ENCODE measurements at places on chromosomes 4 and X.
A peak's percentile ranks its signal among the peaks of the same experiment; 100 is the strongest.

GRCh38 chrX:132119283-132119682 lies 8.5 kb downstream of the FRMD7 start:
- DNase-seq = no peak

- DNase-seq = no peak
These were observed 224.2 kb downstream of the RCHY1 start for GRCh38 chr4:75289914-75290582.

GRCh38 chr4:7062816-7063215 lies 5.0 kb downstream of the GRPEL1 start:
- DNase-seq = no peak

DNA sequence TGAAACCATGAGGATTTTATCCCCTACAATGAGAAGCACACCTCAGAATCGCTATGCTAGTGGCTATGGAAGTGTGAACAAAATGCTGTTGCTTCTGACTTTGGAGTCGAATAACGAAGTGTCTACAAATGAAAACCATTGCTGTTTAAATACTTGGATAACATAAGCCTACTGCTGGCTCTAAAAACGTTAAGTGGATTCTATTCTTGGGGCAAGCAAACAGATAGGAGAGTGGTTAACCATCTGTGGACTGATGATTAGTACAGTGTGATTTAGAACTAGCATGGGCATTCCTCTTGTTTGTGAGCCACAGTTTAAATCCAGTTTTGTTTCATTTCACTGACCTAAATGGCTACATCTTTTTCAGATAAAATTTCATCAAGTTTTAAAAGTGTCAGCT lies 109.7 kb upstream of the PNPLA4 start:
- DNase-seq = no peak

DNA sequence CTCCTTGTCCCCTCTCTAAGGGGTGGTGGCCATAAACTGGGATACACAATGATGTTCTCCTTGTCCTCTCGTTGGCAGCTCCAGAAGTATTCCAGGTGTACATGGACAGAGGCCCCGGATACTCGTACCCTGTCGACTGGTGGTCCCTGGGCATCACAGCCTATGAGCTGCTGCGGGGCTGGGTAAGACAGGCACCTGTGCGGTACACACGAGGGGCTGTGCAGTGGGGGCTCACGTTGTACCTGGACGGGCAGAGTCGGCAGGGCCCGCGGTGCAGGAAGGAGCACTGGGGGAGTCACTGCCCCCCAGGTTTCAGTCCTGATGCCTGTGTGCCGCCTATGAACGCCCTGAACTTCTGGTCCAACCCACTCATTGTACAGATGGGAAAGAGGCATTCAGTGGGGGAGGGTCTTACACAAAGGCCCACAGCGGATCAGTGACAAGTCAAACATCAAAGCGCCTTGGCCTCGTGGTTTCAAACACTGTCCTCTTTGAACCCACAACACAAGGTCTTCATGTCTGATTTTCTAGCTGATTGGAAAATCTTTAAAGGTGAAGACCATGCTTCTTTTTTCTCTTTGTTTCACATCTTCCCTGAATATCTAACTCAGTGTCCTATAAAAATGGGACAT lies 261.6 kb downstream of the EVC2 start:
- DNase-seq = no peak

DNA sequence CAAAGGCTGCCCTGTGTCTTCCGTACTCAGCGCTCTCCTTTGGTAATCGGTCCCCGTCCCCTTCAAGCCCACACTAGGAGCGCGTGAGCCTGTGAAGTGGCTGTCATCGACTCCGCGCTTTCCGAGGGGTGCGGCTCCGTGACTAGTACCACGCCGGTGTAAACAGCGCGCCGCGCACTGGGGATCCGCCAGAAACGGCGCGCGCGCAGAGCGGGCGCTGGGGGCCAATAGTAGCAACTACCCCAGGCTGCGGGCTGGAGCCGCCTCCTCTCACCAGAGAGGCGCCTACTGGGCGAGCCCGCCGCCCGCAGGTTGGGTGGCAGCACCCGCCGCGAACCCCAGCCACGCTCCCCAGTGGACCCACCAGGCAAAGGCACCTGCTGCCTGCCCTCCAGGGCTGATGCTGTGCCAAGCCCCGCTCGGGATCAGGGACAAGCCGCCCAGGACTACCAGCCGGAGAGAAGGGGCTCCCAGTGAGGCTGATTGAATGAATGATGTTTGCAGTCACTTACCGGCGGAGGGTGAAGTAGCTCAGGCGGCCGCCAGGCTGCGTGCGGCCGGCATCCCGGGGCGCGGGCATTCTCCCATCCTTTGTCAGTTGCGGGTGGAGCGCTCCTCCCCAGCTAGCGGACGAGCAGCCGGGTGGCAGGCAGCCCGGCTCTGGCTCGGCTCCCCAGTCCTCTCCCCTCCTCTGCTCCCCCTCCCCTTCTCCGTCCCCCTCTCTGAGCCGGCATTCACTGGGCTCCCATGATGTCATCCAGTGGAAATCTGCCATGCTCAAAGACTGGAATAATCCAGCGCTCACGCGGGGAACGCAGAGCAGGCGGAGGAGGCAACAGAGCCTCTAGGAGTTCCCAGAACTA lies 370.3 kb upstream of the SMIM31 start:
- peak; percentile 95 for DNase-seq

DNA sequence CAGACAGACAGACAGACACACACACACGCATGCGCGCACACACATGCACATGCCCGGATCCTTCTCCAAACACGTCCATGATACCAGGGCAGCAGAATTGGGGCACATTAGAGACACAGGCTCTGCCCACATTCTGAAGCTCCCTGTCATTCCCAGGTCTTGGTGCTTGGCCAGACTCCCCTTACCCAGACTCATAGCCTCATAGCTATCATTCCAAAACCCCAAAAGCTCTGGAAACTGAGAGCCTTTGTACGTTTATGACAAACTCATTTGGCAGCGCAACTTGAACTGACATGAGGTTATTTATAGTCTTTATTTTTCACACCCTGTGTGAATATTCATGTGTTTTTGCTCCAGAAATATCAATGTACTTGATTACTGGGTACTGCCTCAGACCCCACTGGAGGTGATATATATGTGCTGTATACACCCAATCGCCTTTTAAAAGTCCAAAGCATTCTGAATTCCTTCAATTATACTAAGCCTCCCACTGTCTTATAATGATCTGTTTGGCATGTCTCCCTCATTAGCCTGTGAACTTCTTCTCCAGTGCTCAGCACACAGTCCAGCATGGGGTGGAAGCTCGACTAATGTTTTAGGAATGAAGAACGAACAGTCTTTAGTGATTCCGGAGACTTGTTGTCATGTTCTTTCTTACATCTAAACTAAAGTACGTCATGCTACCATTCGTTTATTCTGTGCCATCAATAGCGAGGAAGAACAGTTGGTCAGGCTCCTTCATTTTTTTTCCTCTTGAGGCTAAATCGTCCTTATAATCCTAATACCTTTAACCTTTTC lies 45.0 kb downstream of the RTL9 start:
- DNase-seq = peak; percentile 63

GRCh38 chr4:11116940-11117339 lies 311.8 kb downstream of the HS3ST1 start:
- DNase-seq = no peak

DNA sequence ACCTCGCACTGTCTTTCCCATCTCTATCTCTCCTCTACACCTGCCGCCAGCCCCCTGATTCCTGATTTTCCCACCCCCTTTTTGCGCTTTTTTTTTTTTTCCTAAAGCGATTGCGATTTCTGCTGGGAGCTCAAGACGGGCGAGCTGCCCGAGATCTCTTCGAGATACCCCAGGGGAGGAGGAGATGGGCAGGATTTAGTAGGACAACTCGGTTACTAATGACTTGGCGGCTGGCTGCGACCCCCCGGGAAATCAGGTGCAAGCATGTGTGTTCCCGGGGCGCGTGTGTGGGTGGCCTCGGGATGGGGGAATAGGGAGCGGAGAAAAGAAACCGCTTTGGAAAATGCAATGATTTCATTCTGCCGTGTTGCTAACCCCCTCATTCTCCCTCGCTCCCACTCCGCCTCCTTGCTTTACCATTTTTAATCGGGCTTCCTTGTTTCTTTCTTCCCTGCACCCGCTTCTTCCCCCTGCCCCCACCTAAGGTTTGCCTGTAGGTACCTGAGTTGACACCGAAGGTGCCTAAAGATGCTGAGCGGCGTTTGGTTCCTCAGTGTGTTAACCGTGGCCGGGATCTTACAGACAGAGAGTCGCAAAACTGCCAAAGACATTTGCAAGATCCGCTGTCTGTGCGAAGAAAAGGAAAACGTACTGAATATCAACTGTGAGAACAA lies 4.4 kb downstream of the SLITRK2 start:
- DNase-seq = no peak

- peak; percentile 97 for DNase-seq
These were observed 119.5 kb upstream of the LIMCH1 start for GRCh38 chr4:41418444-41418843.

GRCh38 chr4:74674750-74675149 lies 119.6 kb downstream of the BTC start:
- no peak for DNase-seq

DNA sequence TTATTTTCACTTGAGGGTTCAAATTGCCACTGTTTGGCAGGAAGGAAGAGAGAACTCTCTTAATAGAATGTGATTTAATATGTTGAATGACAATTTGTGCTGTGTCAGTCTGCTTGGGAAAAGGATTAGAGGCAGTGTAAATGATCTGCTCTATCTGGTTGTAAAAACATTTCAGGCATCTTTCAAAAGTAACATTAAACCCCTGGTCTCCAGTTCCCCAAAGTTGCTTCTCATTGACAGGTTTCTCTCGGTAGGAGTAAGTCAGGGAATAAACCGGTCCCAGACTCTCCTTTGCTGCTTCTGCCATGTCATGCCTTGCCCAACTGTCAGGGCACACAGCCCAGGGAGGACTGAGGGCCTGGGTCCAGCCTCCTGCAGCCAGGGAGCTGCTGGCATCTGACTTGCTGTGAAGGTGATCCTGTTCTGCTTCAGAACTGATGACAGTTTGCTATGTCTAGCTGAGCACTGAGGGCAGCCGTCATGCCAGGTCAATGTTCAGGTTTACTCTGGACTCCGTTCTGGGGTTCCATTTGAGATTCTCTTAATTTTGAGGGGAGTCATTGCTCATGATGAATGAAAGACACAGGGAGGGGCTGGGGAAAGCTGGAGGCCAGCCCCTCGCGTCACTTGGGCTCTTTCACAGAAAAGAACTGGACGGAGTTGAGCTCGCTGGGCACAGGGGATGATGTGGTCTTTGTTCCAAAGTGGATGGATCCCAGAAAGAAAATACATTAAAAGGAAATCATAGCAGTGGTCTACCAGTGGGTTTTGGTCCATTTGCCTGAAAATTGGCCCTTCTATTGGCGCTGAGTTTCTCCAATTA lies 312.4 kb downstream of the ARHGAP10 start:
- DNase-seq = no peak

DNA sequence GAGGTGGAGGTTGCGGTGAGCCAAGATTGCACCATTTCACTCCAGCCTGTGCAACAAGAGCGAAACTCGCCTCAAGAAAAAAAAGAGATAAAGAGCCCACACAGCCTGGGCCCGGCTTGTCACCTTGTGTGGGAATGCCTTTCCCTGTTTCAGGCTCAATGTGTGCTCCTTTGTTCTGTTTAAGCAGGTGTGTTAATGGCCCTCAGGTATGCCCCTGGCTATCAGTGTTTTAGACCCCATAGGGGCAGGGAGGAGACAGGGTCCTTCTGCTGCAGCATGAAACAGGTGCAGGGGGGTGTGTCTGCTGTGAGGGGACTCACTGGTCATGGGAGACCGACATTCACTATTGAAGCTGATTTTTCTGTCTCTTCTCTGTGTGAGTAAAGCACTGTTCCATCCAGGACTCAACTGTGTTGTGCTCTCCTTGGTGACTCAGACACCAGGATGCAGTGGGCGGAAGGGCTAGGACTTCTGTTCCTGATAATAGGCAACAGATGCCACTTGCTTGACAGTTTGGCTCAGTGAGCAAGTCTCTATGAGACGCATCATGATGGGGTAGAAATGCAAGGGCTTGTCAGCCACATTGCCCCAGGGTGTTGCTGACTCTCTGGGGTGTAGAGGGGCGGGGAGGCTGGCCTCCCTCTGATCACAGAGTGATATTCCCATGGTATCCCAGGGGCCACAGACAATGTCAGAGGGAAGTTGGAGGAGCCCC lies 15.6 kb upstream of the LAP3 start:
- DNase-seq = no peak

- DNase-seq = no peak
These were observed 204.8 kb upstream of the CT83 start for GRCh38 chrX:116667346-116668134.

GRCh38 chr4:9602389-9602914 lies 158.2 kb downstream of the DEFB131A start:
- DNase-seq = no peak

GRCh38 chrX:119880552-119881437 lies 9.2 kb downstream of the NDUFA1 start:
- peak; percentile 57 for DNase-seq

Data from astrocyte of the hippocampus (primary cell).